H4 (cell line): ENCODE measurements at places on chromosomes 3 and 15. TPM values are rescaled to one million over a fixed set of nuclear protein-coding genes. Genes with fewer than 3 reads are reported as not detected.

C3orf85 gene
- not detected in 2 replicates for total RNA-seq

CEMIP gene
- total RNA-seq = 0.06 and 0.68 TPM in 2 replicates

CHRNA3 gene
- 0.04 TPM in 1 of 2 replicates, not detected in the other for total RNA-seq

ROPN1 gene
- total RNA-seq = not detected in 2 replicates

FEZF2 gene
- total RNA-seq = not detected in 2 replicates

ASB14 gene
- total RNA-seq = not detected in 2 replicates

TGM5 gene
- total RNA-seq = not detected in 2 replicates

CHL1 gene
- total RNA-seq = 9.6 and 14.3 TPM in 2 replicates

VPS39 gene
- total RNA-seq = 23.5 and 26.6 TPM in 2 replicates

TMEM108 gene
- 0.97 and 1.0 TPM in 2 replicates for total RNA-seq

ZNF501 gene
- total RNA-seq = 1.7 and 1.9 TPM in 2 replicates

LEKR1 gene
- total RNA-seq = 0.37 and 11.5 TPM in 2 replicates

PPP1R14D gene
- total RNA-seq = not detected in 2 replicates

TRIM42 gene
- not detected in 2 replicates for total RNA-seq

DNAH1 gene
- 0.60 TPM in 2 replicates for total RNA-seq

BLM gene
- total RNA-seq = 11.0 and 12.1 TPM in 2 replicates

GOLGA8M gene
- total RNA-seq = 0.95 TPM in 1 of 2 replicates, not detected in the other

PPARG gene
- 34.7 and 36.8 TPM in 2 replicates for total RNA-seq

NR1I2 gene
- not detected in 2 replicates for total RNA-seq

IMPG2 gene
- 0.06 and 0.08 TPM in 2 replicates for total RNA-seq

ST3GAL6 gene
- total RNA-seq = 4.6 and 11.9 TPM in 2 replicates

LIPC gene
- 0.43 and 1.6 TPM in 2 replicates for total RNA-seq
